T-cell (primary cell): ENCODE measurements at places on chromosomes 5 and 9.

DNA sequence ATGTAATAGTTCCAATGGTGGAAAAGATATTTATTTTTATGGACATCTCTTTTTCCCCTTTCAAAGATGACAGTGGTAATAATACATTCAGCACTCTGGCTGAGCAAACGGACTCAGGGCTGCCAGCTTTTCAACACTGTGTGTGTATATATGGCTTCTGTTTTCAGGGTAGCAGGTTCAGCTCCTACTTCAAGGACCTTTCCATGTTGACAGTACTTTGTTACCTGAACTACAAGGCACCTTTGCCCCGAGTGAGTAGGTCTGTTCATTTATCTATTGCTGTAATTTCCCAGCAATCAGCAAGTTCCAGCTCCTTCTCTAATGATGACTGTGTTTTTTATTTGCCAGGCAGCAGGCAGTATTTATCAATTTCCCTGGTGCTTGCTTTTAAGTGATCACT, 387.4 kb upstream of the KIF2A start:
- no peak for DNase-seq

DNA sequence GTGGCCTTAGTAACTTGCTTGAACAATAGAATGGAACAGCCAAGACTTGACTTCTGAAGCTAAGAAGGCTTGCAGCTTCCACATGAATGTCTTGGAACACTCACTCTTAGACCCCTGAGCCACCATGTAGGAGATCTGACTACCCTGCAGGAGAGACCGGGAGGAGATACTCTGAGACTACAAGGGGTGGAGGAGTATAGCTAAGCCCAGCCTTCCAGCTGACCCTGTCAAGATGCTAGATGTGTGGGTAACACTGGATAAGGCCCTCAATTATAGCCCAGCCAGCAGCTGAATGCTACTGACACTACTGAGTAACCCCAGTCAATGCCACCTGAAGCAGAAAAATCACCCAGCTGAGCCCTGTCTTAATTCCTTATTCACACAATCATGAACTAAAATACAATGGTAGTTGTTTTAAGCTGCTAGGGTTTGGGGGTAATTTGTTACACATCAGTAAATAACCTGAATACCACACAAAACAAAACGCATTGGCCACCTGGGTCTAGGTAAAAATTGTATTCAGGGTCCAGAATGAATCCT, 180.9 kb downstream of the FSTL4 start:
- DNase-seq, result no peak

DNA sequence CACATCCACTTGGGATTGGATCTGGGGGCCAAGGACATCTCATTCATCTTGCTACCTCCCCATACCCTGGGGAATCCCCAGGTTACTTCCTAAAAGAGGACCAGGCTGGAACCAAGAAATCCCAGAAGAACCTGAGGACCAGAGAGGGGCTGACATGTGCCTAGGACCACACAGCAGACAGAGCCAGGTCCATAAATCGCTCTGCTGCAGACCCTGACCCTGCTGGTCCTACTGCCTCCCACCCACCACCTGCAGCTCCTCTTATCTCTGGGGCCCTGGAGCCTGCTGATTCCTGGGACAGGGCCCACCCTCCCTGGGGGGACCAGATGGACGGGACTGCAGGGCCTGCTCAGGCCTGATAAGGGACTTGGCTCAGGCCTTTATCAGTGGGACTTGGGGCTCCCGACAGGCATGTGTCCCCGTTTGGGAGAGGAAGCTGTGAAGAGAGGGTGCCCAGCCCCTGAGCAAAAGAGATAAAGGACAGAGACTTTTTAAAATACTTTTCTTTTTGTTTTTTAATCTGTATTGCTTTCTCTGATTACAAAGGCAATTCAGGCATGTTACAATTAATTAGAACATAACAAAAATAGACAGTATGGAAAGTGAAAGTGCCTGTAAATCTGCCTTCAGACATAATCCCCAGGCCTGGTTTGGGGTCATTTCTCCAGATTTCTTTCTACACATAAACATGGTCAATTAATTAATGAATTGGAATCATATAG, 101.3 kb upstream of the LARP1 start:
- DNase-seq, result no peak

GRCh38 chr9:36191686-36192085, 965 bp downstream of the CLTA start:
- DNase-seq, result no peak

DNA sequence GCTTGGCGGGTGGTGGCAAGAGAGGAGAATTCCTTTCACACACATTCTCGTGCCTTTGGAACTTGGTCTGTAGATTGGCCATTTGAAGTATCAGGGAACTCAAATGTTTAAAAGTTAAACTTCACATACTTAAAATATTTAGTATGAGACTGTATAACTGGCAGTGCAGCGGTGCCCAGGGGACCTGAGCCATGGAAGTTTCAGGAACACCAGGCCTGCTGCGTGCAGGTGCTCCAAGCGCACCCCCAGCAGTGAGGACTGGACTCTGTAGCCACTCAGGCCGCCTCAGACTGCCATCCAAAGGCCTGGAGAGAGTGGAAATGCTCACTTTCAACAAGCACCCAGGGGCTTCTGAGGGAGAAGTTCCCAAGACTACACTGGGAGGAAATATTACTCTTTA, 273.5 kb upstream of the IRX2 start:
- DNase-seq, result no peak

GRCh38 chr9:77816641-77817341, 168.7 kb upstream of the GNA14 start:
- no peak for DNase-seq

GRCh38 chr5:59586841-59587240, 306.7 kb downstream of the PDE4D start:
- no peak for DNase-seq

DNA sequence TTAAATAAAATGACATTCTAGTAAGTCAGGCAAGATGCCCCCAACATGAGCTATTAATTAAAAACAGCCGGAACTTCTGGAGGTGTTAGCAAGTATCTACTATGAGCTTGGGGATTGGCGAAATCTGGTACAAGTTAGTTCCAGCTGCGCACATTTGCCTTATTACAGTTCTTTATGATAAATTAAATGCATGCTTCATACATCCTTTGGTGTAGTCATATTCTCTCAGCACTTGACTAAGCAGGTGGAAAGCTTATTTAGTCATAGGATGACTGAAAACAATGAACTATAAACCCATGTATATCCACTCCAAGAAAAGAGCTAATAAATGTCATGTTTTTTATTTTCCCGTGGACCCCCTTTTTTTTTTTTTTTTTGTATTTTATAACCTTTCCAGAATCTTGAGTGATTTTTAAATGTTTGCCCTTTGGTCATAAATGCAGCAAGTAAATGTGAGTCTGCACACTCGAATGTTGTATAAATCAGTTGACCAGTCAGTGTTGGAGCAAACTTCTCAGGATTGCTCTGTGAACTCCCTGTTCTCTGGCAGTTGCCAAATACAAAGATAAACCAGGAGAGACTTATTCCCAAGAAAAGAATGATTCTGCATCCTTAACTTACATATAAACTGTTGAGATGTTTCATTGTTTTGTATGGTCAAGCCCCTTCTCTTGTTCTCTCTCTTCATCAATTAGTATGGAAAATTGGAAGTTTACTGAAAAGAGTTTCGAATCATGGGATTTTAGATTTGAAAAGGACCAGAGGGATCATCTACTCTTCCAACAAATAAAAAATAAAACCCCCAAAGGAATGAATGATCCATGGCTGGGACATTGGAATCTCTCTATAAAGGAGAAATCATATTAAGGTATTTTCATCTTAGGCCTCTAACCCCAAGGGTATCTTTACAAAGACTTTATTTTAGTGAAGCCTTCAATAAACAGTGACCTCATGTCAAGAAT, 38.3 kb downstream of the PIK3R1 start:
- no peak for DNase-seq

DNA sequence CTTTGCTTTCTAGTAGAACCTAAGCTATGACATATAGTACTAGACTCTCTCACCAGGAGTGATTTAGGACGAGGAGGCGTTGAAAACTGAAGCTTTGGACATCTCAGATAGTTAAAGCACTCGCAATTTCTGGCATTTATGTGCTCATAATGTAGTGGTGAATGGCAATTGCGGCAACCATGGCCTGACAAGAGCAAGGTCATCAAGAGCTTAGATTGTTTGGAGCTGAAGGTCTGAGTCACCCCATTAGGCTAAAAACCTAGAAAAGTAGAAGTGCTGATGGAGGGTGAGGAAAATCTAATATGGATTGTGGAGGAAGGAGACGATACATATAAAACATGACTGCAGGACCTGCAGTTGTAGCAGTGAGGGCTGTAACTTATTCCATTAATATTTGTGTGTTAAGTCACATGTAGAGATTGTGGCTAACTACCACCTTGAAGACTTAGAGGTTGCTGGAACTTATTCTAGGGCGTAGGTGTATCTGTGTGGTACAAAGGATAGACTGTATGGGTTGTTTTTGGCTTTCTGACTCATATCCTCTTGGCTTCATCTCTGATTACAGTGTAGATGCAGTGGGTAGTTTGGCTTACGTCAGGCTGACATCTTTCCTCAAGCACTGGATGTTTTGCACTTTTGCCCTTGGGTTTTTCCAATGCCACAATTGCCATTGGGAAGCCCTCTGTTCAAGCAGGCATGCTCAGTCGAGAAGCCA, 138.9 kb upstream of the CDKN2B start:
- DNase-seq, result no peak

DNA sequence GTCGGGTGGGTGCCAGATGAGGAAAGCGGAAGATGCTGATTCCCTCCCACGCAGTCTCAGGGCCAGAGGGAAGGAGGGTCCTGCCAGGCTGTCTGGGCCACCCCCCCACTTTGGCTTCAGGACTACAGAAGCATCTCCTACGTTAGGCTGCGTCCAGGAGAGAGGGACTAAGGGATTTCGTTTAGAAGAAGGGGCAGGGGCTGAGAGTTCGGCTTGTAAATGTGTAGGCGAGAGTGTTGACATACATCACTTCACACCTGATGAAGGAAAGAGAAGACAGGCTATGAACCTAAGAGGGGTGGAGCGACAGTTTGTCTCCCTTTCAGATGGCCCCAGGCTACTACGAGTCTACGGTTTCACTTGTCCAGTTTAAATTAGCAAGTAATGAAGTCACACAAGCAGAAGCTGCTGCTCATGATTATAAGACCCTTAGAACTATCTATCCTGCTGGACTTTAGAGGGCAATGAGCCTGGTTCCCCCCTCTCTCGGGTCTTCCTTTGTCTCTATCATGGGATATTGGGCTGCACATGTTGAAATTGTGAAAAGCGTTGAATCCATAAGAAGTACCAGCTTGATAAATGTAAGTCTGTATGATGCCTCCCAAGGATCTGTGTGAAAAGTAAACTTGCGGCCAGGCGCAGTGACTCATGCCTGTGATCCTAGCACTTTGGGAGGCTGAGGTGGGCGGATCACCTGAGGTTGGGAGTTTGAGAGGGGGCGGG, 193.0 kb downstream of the AOPEP start:
- DNase-seq, result no peak

DNA sequence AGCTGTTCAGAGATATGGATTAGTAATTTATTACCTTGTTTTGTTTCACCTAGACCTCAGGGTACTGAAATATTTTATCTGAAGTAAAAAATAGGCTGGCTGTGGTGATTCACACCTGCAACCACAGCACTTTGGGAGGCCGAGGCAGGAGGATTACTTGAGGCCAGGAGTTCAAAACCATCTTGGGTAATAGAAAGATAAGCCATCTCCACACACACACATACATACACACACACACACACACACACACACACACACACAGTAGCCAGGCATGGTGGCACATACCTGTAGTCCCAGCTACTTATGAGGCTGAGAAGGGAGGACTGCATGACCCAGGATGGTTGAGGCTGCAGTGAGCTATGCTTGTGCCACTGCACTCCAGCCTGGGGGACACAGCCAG, 3.7 kb downstream of the ANXA2R start:
- no peak for DNase-seq

- no peak for DNase-seq
These were observed 13.5 kb upstream of the MCCC2 start for GRCh38 chr5:71573591-71573990.

DNA sequence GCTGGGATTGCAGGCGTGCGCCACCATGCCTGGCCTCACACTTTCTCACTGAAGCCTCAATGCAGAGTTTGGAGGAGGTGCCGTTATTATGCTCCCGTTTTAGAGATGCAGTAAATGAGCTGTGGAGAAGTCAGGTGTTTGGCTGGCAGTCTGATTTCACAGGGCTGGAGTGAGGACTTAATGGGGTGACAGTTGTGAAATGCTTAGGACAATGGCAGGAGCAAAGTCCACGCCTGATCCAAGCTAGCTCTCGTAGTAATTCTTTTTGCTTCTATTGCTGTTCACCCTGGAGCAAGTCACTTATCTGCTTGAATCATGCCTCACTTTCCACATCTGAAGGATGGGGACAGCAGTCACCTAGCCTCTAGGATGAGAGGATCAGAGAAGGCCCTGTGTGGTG, 21.8 kb downstream of the UNC5A start:
- no peak for DNase-seq

DNA sequence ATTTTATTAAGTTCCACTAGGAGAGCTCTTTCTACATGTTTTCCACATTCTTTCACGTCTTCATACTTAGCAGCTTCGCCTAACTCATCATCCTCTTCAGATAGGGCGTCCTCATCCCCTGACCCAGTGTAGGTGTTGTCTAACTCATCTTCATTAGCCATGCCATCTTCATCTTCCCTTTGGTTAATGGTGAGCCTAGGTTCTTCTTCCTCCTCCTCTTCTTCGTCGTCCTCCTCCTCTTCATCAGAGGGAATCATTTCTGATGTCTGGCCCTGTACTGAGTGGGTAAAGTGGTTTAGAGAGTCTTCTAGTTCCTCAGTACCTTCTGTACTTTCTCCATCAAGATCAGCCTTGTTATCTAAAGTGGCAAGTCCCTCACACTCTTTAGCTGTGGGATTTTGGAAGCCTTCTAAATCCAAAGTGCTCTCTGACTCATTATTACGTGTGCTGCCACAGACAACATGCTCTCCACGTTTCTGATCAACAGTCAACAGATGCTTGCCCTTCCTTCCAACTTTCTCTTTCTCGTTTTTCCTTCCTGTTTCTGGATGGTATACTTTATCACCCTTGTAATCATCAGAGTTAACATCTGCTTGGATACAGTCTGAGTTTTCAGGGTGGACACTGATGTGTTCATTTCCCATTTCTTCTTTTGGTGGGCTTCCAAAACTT, 31.1 kb downstream of the TUT7 start:
- DNase-seq, result no peak

- no peak for DNase-seq
These were observed 52.5 kb upstream of the PDE8B start for GRCh38 chr5:77157732-77158532.

DNA sequence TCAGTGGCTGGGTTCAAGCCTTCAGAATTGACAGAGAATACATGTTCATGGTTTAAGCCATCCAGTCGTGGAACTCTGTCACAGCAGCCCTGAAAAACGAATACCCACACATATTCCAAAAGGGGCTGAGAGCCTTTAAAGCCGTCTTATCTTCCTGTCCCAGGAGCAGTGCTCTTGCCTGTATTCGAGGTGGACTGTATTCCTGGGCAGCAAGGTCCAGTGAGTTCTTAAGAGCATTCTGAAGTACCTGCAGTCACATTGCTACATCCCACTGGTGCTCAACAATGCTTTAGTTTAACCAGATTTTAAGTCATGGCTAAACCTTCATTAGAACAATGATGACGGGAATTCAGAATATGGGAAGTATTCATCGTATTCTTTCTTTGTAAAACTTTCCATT, 380.7 kb upstream of the KLF4 start:
- no peak for DNase-seq
